ENCODE measurements at places on chromosomes 12 and 14.

- DNase-seq, result no peak
These were observed 15.9 kb downstream of the PHETA1 start for GRCh38 chr12:111353026-111353425.

DNA sequence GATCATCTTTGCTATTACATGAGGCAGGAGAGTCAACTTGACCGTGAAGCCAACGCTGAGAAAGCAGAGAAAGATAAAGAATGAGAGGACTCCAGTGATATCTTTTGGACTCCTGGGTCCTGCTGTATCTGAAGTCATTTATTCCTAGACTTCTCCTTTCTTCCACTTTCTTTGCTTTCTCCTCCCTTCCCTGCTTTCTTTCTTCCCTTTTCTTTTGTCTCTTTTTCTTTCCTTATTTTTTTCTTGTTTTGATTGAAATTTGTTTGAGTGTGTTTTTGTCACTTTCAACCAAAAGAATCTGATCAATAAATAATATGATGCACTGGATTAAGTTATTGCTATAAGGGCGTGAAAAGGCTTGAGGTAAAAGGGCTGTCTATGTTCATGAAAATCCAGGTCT lies 13.4 kb upstream of the GALNT6 start:
- DNase-seq, result no peak

- no peak for DNase-seq
These were observed 127.8 kb downstream of the CFAP54 start for GRCh38 chr12:96617178-96617577.

- no peak for DNase-seq
These were observed 17.1 kb downstream of the HELB start for GRCh38 chr12:66319266-66319954.
